Suppressor macrophage treated with lipopolysaccharide for 1 hour (primary cell): ENCODE measurements at places on chromosomes 16 and 17.

GRCh38 chr16:9135797-9136196, 44.4 kb downstream of the HAPSTR1 start:
- DNase-seq, result no peak

DNA sequence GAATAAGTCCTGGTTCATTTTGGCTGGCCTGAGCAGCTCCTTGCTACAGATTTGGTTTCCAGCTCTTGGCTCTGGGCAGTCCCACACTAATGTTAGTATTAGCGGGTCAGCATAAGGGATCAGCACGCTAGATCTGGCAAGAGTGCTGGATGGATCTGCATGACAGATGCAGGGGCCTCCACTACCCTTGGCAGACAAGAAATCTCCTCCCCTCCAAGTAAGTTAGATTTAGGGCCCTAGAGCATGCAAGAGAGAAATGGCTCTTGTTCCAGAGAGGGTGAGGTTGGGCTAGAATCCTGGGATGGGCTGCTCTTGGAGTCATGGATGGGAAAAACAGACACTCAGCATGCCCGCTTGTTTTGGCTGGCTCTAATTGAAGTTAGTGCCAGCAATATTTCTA, 414.3 kb downstream of the RBFOX1 start:
- no peak for DNase-seq

DNA sequence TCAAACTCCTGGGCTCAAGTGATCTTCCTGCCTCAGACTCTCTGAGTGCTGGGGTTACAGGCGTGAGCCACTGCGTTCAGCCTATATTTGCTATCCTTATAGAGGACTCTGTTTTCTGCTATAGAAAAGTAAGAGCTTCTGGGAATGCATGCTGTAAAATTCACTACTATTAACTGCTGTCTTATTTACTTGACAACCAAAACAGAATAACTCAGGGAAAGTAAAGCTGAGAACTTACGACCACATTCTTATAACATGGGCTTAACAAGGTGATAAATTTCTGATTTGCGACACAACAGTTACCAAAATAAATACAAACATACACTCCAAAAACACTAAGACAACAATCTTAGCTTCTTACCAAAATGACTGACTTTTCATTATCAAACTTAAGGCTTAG, 23.9 kb downstream of the APPBP2 start:
- no peak for DNase-seq

DNA sequence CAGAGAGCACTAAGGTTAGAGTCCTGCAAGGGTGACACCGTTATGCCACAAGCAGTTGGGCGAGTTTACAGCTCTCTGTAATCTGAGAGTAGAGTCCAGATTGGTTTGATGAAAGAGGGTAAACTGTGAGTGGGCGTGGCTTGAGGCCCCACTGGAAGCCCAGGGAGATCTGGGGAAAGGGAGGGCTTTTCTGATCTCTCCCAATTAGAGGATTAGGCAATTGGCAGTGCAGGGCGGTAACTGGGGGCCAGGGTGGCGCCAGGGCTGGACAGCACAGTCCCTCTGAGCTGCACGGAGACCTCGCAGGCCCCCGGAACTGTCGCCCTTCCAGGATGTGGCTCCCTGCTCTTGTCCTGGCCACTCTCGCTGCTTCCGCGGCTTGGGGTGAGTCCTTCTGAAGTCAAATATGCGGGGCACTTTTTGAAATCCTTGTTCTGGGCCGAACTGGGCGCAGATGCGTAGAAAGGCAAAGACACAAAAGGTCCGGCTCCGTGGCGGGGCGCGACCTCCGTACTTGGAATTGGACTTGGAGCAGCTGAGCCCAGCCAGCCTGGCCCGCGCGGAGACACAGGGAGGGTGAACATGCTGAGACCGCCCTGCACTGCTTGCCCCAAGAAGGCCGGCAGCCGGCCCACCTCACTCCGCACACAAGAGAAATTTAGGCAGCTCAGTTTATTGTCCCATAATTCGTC, 72.4 kb downstream of the CES1 start:
- DNase-seq, result no peak

GRCh38 chr16:57736419-57737351, 1.1 kb downstream of the KATNB1 start:
- peak; percentile 76 for DNase-seq

GRCh38 chr16:86520317-86521210, 10.2 kb downstream of the FOXF1 start:
- DNase-seq, result no peak

GRCh38 chr16:72824027-72824426, 223.9 kb downstream of the ZFHX3 start:
- no peak for DNase-seq

DNA sequence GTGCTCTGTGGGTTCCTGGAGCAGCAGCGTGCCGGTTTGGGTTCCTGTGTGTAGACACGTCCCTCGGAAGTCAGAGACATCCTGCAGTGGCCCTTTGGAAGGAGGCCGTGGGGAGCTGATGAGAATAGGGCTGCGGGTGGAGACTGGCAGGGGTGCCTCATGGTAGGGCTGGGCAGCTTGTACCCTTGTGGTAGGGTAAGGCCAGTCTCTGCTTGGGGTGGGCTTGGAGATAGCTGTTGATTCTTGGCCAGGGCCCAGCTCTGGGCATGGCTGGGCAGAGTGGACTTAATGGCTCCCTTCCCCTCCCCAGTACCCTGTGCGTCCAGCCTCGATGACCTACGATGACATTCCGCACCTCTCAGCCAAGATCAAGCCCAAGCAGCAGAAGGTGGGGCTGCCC, 10.6 kb downstream of the POLR3E start:
- no peak for DNase-seq

GRCh38 chr16:67016143-67016542, 12.8 kb upstream of the CBFB start:
- no peak for DNase-seq

GRCh38 chr16:87288753-87289362, 28.3 kb downstream of the C16orf95 start:
- no peak for DNase-seq

DNA sequence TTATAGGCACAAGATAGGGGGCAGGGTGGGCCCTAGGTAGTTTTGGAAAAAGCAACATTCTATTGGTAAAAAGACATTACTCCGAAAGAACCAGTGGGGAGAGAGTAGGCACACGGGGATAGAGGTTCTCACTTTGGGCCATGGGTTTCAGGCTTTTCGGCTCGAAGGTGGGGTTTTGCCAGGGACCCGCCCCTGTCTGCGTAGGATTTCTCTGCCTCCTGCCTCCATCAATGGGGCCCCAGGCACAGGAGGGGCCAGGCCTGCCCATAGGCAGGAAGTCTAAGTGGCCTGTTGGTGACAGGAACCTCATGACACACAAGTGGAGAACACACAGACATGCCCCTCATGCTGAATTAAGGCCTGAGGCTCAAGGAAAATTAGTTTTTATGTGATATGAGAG, 57.5 kb downstream of the RNF213 start:
- DNase-seq, result no peak

GRCh38 chr17:7834542-7834956, 532 bp downstream of the KDM6B start:
- DNase-seq, result peak; percentile 94

GRCh38 chr17:259341-259976, 78.0 kb upstream of the DOC2B start:
- no peak for DNase-seq

GRCh38 chr17:79045842-79046196, 21.9 kb downstream of the C1QTNF1 start:
- DNase-seq, result peak; percentile 86

- peak; percentile 75 for DNase-seq
Measured at GRCh38 chr17:4796552-4796920, 572 bp downstream of the PSMB6 start.

- peak; percentile 89 for DNase-seq
Measured at GRCh38 chr17:38591759-38592241, 14.0 kb downstream of the SRCIN1 start.
